ENCODE measurements at places on chromosomes 16 and 17. TPM values are rescaled to one million over a fixed set of nuclear protein-coding genes. Genes with fewer than 3 reads are reported as not detected.

Gene ADAD2
- not detected for total RNA-seq

Gene POLG2
- total RNA-seq: 2.6 TPM

Gene CHST4
- not detected for total RNA-seq

Gene WNT9B
- total RNA-seq: not detected

Gene ANKS4B
- not detected for total RNA-seq

Gene INPP5K
- total RNA-seq: 25.5 TPM

Gene VPS9D1
- 15.6 TPM for total RNA-seq

Gene HASPIN
- total RNA-seq: 5.8 TPM
